ENCODE measurements at places on chromosomes 3 and 15.
A peak's percentile ranks its signal among the peaks of the same experiment; 100 is the strongest.

- DNase-seq: no peak
These were observed 81.5 kb downstream of the PPM1L start for GRCh38 chr3:160837394-160837980.

- DNase-seq: no peak
These were observed 148.9 kb upstream of the IL12A start for GRCh38 chr3:159839561-159840379.

- no peak for DNase-seq
These were observed 44.6 kb downstream of the EIF4E3 start for GRCh38 chr3:71680603-71681002.

DNA sequence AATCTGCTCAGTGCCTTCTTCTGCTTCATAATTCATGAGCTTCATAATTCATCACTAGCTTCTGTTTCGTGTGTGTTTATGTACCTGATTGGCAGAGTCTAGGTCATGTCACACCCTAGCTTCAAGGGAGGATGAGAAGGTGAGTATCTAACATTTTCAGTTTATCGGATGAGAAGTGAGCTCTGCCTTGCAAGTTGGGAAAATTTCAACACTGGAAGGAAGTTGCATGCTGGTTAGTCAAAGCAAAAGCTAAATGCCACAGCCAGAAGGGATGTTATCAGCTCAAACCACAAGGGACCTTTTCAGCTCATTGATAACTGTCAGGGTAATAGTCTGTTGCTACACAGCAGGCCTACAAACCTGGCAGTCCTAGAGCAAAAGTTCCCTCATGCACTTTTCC lies 7.3 kb upstream of the TNFSF10 start:
- DNase-seq: no peak

DNA sequence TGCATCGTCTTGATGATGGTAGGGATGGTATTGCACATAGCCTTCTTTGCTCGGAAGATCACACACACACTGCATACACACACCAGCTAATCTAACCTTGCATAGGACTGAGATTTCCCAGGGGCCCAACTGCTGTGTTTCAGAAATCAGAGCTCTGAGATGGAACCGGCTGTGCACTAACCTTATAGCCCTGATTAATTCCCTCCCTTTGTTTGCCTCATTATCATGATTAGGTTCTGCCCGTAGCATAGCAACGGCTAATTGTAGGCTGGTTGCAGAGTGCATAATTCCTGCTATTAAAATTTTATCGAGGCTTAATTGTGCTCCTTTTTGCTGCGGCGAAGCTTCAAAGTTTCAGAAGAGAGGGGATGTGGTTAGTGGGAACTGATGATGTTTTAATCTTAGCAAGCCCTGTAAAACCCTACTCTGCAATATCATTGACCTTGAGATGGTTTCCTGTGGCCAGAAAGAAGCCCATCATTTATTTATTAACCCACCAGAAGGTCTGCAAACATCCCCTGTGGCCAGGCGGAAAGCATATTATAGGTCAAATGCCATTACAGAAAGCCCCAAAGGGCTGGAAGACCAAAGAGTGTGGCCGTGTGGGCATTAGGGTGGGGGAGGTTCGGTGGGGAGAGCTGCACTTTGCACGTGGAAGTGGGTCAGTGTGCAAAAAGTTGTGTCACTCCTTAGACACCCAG lies 56.2 kb upstream of the GLCE start:
- DNase-seq: no peak

GRCh38 chr3:33989229-33989628 lies 190.8 kb downstream of the PDCD6IP start:
- no peak for DNase-seq

- DNase-seq: no peak
These were observed 11.1 kb downstream of the GPR176 start for GRCh38 chr15:39909007-39909406.

DNA sequence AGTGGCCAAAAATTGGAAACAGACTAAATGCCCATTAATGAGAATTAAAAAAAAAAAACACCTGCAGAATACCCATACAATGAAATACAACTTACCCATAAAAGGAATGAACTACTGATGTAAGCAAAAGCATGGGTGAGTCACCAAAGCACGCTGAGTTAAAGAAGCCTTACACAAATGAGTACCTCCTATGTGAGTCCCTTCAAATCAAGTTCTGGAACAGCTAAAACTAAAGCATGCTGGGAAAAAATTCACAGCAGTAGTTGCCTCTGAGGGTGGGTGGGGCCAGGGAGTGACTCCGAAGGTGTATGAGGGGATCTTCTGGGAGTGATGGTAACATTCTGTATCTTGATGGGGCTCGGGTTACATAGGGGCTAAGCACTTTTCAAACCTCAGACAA lies 11.4 kb downstream of the MYO5C start:
- DNase-seq: no peak

DNA sequence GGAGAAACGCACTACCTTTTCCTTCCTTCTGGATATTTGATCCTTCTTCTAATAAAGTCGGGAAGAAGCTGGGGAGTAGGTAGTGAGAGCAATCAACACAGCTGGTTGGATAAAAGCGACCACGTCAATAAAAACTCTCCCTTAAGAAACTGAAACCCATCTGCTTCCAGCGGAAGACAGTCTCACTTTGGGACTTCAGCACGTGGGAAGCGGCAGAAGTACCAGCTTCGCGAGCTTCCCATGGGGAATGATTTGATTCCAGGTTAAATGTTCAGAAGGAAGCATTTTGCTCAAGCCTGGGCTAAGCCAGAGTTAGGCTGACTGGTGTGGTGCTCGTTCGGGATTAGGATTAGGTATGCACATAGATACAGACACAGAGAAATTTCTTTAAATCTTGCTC lies 262.3 kb upstream of the LYSMD4 start:
- DNase-seq: no peak

DNA sequence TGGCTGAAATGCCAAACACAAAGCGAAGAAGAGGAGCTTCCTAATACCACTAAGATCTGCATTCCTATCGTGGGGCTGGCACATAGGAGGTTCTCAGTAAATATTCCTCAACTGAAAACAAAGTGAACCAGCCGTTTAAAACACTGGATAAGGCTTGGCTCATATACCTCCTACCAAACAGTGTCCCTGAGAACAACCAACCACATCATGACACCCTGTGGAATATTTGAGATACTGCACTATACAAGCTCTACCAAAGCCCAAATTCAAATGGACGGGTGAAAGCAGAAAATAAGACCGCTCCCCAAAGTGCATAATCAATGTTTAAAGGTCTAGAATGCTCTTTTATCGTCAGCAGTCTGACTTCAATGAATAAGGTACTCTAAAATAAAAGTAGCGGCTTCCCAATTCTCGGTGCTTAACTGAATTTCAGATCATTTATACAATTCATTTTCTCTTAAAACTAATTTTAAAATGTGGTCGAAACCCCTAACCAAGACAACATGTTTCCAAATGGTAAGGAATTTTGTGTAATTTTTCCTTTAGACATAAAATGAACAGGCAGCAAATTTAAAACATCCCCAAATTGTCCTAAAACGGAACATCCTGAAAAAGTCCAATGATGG lies 425.8 kb downstream of the ERC2 start:
- no peak for DNase-seq

DNA sequence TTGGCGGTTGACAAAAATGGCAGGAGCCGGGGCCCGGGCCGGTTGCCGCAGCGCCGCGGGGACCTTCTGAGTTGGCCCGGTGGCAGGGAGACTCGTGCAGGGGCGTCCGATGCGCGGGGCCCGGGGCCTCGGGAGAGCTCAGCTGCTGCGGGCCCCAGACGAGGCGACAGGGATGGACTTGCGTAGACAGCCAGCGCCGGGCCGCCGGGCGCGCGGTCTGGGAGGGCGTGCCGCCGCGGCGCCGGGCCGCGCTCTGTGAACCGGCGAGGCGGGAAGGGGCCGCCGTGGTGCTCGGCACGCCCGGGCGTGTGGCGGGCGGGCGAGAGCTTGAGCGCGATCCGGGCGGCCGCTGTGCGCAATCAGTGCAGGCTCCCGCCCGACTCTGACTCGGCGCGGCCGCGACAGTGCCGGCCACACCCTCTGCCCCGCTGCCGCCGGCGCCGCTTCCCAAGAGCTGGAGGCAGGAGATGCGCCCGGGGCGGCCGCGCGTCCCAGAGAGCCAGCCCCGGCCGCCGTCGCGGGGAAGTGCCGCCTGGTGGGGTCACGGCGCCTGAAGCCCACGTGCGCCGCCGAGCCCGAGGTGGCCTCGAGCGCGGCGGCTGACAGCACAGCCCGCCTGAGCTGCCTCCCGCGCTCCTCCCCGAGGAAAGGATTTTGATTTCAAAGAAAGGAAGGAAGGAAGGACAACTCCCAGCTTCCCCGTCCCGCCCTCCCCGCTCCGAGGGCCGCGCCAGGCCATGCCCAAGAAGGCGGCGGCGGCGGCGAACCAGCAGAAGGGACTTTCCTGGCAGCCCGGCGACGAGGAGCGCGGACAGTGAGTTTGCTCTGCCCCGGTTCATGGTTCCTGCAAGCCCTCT lies 657 bp downstream of the TLNRD1 start:
- peak; percentile 58 for DNase-seq

- no peak for DNase-seq
These were observed 48.0 kb downstream of the TPRA1 start for GRCh38 chr3:127542441-127542952.

Data from T-helper 9 cell (primary cell).